ENCODE measurements at places on chromosomes 11 and 22.
A peak's percentile ranks its signal among the peaks of the same experiment; 100 is the strongest.

DNA sequence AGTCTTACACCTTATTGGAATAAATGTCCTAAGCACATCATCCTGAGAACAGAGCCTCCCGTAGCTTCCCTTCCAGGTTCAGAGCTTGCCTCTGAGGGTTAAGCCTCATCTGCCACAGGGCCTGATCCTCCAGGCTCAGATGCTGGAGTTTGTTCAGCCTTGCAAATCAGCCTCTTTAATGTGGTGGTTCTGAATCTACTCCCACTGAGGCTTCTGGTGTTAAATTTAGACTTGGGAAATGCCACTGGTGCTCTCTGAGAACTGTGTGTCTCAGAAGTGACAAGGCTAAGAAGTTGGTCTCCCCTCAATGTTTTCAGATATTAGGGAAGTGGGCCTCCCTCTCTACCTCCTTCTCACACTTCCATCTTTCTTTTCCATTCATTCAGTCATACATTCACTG, 68.7 kb downstream of the CCDC81 start:
- no peak for DNase-seq

GRCh38 chr11:84518631-84519183, 1108.4 kb downstream of the DLG2 start:
- DNase-seq: no peak

DNA sequence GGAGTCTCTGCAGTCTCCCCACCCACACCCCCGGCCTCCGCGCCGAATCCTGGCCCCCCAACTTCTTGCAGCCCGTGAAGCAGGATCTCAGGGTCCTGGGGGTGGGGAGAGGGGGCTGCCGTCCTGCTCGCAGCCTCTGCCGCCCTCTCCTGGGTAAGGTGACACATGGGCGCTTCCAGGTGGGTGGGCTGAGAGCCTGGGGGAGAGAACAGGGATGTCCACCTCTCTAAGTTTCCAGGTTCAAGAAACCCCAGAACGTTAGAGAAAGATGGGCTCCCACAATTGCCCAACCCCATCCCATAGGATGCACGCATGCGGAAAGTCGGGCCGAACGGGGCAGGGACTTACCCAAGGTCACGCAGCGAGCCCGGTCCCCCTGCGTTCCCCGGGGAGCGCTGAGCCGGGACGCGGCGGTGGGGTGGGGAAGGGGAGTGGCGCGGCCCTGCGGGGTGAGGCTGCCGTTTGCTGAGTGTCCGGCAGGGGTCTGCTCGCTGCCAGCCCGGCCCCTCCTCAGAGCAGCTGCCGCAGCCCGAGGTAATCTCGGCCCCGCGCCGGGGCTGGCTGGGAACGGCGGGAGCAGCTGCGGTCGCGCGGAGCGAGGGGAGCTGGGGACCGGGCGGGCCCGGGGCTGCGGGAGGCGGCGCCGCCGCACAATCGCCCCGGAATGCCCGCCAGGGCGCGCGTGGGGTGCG, 705 bp upstream of the CAPN1 start:
- peak; percentile 51 for DNase-seq

DNA sequence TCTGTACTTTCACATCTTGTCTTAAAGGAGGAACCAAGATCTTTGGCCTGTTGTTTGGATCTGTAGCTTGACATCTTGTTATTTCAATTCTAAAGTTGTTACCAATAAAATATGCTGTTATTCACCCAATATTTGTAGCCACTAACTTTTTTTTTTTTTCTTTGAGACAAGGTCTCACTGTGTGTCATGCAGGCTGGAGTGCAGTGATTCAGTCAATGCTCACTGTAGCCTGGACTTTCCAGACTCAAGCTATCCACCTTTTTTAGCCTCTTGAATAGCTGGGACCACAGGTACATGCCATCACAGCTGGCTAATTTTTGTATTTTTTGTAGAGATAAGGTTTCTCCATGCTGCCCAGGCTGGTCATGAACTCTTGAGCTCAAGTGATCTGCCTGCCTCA, 769.4 kb downstream of the DLG2 start:
- no peak for DNase-seq

DNA sequence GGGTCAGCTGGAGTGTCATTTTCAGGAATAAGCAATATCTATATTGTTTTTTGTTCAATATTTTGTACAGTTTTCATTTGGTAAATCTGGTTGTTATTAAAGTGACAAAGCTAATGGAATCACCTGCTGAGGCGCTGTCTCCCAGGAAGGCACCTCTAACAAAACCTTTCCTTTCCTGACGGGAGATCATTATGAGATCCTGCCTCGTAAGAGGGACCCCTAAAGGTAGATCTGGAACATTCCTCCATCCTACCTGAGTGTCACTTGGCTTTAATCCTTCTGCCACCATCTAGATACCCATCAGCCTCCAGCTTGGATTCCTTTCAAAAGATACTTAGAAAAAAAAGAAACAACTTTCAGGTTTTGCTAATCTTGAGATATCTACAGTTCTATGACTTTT, 157.7 kb downstream of the FAT3 start:
- DNase-seq: no peak

GRCh38 chr11:122089111-122089510, 26.9 kb downstream of the BLID start:
- no peak for DNase-seq

DNA sequence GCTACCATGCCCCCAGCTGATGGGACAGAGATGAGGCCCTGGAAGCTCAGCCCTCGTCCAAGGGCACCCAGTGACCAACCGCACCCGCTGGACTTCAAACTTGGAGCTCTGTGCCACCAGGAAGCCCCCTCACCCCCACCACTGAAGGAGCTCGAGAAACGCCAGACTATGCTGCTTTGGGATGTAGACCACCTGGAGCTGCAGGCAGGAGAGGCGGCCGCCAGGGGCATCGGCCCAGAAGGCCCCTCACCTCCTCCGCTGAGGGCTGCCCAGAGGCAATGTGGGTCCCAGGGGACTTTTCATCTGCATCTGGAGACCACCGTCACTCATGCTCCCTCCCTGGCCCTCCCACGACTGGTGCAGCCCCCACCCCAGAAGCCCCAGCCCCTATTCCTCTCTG, 28.3 kb downstream of the CDKN1C start:
- DNase-seq: no peak

DNA sequence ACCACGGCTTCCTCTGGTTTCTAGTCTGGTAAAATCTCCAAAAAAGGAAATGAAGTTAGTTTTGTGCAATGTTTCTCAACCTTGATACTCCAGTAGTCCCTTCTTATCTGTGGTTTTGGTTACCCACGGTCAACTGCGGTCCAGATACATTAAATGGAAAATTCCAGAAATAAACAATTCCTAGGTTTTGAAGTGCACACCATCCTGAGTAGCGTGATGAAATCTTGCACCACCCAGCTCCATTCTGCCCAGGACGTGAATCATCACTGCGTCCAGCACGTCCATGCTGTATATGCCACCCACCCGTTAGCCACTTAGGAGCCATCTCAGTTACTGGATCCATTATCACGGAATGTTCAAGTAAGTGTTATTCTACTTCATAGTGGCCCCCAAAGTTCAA, 117.0 kb downstream of the FBXO7 start:
- no peak for DNase-seq

DNA sequence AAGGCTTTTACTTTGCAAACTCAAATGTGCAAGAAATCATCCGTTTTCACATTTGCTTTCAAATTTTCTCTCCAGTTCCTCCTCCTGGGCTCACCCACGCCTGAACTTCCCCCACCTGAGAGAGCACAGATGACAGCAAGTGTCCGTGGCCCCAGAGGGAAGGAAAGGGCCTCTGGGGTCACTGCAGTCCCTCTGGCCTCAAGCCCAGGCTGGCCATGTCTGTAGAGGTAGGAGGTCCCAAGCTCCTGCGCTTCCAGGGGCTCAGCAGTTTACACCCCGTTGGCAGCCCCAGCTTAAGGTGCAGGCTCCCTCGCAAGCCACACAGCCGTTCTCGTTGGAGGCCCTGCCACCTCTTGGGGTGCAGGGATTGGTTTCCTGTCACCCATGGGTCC, 40.5 kb upstream of the PRDM11 start:
- DNase-seq: no peak

DNA sequence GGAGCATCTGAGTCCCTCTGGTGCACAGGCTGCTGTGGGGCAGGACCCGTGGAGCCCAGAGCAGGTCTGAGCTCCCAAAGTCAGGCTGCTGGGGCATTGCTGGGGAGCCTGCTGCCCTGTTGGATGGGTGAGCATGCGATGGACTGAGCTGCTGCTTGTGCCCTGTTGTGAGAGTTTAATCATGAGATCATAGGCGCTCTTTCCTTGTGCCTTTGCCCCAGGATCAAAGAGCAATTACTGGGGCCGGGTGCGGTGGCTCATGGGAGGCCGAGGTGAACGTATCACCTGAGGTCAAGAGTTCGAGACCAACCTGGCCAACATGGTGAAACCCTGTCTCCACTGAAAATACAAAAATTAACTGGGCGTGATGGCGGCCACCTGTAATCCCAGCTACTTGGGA, 37.5 kb downstream of the MUC6 start:
- DNase-seq: no peak

DNA sequence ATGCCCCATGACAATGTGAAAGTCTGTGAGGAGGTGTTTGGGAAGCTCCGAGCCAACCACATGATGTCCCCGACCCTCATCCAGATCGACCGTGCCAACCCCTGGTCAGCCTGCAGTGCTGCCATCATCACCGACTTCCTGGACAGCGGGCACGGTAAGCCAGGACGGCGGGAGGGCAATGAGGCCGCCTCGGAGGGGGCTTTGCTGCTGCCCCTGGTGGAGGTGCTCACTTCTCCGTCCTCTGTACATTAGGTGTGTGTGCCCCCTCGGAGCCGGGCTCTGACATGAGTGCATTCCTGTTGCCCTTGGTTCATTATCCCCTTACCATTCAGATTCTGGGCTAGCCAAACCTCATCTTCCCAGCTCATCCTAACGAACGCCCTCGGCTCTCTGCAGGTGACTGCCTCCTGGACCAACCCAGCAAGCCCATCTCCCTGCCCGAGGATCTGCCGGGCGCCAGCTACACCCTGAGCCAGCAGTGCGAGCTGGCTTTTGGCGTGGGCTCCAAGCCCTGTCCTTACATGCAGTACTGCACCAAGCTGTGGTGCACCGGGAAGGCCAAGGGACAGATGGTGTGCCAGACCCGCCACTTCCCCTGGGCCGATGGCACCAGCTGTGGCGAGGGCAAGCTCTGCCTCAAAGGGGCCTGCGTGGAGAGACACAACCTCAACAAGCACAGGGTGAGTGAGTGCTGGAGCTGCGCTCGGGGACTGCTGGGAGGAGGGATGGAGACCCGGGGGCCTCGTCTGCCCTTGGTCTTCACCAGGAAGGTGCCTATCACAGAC, 13.8 kb downstream of the ADAMTS15 start:
- no peak for DNase-seq

- DNase-seq: no peak
Measured at GRCh38 chr11:35463331-35463751, 44.0 kb upstream of the SLC1A2 start.

DNA sequence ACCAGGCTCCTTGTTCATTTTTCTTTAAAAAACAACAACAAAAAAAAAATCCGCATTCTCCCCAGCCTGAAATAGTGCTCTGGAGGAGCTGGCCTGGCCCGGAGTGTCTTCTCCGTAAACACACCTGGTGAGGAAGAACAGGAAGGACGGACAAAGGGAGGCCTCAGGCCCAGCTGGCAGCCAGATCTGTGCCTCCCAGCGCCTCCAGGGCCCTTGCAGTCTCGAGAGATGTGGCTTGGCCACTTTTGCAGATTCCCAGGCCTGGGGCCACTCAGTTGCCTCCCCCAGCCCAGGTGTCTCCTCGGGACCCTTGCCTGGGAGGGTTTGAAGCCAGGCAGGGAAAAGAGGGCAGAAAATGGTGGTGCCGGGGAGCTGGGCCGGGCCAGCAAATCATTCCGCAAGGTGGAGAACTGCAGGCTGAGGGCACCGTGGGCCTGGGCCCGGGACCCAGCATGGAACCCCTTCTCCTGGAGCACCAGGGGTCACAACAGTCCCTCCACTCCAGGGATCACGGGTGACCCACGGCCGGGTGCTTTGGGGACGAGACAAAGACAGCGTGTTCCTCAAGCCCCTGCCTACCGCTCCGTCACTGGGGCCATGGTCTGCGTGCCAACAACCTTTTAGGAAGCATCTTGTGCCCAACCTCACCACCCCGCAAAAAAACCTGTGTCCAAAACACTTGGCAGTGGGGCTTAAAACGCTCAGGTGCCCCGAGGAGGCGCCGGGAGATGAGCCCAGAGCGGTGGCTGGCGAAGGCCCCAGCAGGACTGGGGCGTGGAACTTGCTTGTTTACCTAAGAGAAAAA, 67.1 kb upstream of the WNT7B start:
- peak; percentile 19 for DNase-seq
